ENCODE measurements at places on chromosomes 1 and 21.

- DNase-seq, result no peak
These were observed 7.1 kb downstream of the DMRTA2 start for GRCh38 chr1:50416150-50416527.

DNA sequence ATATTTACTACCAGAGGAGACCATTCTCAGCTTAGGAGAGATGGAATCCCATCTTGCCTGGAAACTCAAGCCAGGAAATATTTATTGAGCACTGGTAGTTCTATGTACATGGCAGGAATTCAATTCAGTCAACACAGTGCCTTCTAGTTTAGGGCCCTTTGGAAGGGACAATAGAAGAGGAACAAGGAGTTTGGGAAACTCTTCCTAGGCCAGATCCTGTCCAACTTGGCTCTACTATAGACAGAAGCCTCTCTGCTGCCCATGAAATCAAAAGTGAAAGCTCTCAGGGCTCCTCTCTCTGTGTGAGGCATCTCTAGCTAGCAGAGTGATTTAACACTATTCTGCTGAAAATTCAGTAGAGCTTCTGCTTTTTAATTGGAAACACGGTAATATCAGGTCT is 244.6 kb upstream of the MAP1LC3C start:
- no peak for DNase-seq

DNA sequence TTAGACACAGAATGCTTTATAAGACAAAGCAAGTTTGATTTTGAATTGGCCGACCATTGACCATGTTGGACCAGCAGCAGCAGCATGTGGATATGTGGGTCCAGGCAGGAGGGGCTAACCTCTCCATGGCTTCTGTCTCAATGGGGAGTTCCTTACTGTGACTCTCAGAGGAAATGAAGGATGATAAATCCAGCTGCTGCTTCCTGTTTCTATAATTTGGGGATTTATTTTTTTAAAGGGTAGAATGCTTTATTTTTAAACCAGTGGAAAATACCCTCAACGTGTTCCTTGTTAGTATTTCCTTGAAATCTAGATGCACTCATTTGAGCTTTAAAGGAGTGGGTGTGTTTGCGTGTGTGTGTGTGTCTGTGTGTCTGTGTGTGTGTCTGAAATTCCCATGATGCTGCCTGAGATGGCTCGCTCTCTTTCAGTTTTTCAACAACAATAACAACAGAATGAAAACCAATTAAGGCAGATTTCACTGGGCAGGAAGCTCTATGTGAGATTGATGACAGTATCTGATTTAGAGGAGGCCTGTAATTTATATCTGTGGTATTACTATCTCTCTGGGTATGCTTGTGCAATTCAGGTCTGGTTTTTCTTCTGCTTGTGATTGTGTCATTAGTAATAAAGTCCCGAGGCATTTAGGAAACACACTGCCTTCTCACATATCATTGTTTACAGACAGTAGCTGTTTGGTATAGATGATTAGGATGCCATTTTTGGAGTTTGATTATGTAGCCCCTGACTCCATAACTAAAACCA is 86.1 kb upstream of the ZNF326 start:
- no peak for DNase-seq

GRCh38 chr1:55679971-55680370 is 464.8 kb upstream of the USP24 start:
- DNase-seq, result no peak

- DNase-seq, result no peak
These were observed 10.1 kb downstream of the RUNX3 start for GRCh38 chr1:24919791-24920532.

GRCh38 chr1:160171980-160172379 is 18.4 kb upstream of the CASQ1 start:
- DNase-seq, result no peak

DNA sequence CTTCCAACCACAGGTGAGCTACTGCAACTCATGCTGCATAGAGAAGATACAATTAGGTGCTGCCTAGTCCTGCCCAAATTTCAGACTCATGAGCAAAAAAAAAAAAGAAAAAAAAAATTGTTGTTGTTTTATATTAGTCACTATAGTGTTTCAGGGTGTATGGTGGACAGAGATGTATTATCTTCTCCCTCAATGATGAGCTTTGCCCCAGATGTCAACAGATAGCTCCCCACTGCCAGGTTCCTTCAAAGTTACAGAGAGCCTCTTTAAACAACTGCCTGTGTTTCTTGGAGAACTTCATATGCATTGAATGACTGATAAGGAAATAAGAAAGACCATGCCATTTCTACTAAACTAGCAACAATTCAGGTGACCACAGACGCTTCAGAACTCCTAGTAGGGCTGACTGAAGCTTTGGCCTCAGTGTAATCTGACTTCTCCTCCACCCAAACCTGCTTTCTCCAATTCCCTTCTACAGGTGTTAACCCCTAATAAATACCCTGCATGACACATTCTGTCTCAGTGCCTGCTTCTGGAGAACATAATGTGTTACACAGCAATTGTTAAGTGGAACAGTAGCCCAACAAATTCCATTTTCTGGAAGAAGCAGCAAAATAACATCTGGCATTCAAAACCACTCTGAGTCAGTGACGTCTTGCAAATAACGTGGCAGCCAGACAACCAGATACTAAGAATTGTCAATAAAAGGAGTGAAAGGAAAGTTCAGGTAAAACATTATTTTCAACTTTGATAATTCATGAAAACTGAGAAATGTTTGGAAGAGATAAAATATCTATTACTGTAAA is 147.7 kb downstream of the CDC42BPA start:
- DNase-seq, result no peak
